ENCODE measurements at places on chromosomes 1 and 21. TPM values are rescaled to one million over a fixed set of nuclear protein-coding genes. Genes with fewer than 3 reads are reported as not detected.

Gene OR2W3
- not detected for total RNA-seq

Gene FAM72B
- total RNA-seq = 3.9 TPM

Gene FPGT
- 9.9 TPM for total RNA-seq

Gene RGS13
- not detected for total RNA-seq

Gene ANXA9
- total RNA-seq = not detected

Gene AMY2A
- not detected for total RNA-seq

Gene LYSMD1
- 3.3 TPM for total RNA-seq

Gene LYPD8
- not detected for total RNA-seq

Gene S100A7A
- total RNA-seq = not detected

Gene GSTM1
- total RNA-seq = 19.1 TPM

Gene SPATA45
- not detected for total RNA-seq

Gene CAPN9
- total RNA-seq = not detected

Gene FNDC5
- total RNA-seq = 0.07 TPM

Gene GSTM3
- total RNA-seq = 27.5 TPM

Gene GPR37L1
- total RNA-seq = not detected

Gene SYPL2
- 0.05 TPM for total RNA-seq

Gene FCRL5
- not detected for total RNA-seq

Gene KCNJ6
- not detected for total RNA-seq

Gene ZNF593OS
- total RNA-seq = not detected
